ENCODE measurements at places on chromosomes 13 and 19. TPM values are rescaled to one million over a fixed set of nuclear protein-coding genes. Genes with fewer than 3 reads are reported as not detected.

The TPRX1 gene
- not detected for total RNA-seq

The RNF17 gene
- total RNA-seq, result not detected

The ADGRE3 gene
- total RNA-seq, result not detected

The SPC24 gene
- total RNA-seq, result 48.1 TPM

The MAP4K1 gene
- total RNA-seq, result not detected

The S1PR5 gene
- 0.16 TPM for total RNA-seq

The MAG gene
- total RNA-seq, result 0.26 TPM

The SIAH3 gene
- total RNA-seq, result 0.08 TPM

The PEAK3 gene
- 0.13 TPM for total RNA-seq

The KIR3DL1 gene
- not detected for total RNA-seq

The PTGIR gene
- 14.0 TPM for total RNA-seq

The IL11 gene
- 12.8 TPM for total RNA-seq

The PAK4 gene
- total RNA-seq, result 13.6 TPM

The CEACAM8 gene
- not detected for total RNA-seq

The CYP4F2 gene
- not detected for total RNA-seq

The CCDC122 gene
- total RNA-seq, result 8.3 TPM

The PSG1 gene
- total RNA-seq, result not detected

The ATF5 gene
- 4.5 TPM for total RNA-seq

The STAP2 gene
- 3.0 TPM for total RNA-seq

The APC2 gene
- total RNA-seq, result 0.16 TPM

The AKAP11 gene
- 25.2 TPM for total RNA-seq

The MCEMP1 gene
- not detected for total RNA-seq

The NLRP4 gene
- total RNA-seq, result not detected

The NEK3 gene
- total RNA-seq, result 6.1 TPM

Measured in epithelial cell of alveolus of lung (primary cell).